ENCODE measurements at places on chromosomes 11 and 22.

DNA sequence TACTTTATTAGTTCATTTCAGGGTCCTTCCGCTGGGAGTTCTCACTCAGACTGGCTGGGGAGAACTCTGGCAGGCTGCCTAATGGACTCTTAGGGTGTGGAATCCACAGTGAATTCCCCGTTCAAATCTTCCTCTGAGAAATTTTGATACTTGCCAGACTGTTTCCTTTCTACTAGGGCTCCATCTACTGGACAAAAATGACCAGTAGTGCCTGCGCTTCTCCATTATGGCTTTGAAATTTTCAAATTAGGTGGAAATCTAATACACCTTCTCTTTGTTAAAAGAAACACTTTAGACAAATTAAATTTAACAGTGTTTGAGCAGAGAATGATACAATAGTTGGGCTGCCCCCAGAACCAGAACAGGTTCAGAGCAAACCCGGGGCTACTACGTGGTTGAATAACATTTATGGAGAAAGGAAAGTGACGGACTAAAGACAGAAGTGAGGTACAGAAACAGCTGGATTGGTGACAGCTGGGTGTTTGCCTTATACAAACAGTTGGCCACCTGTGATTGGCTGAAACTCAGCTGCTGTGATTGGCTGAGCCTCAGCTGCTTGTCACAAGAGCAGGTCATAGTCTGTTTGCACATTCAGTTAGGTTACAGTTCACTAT lies 52.9 kb upstream of the FDX1 start:
- peak; percentile 73 for DNase-seq

DNA sequence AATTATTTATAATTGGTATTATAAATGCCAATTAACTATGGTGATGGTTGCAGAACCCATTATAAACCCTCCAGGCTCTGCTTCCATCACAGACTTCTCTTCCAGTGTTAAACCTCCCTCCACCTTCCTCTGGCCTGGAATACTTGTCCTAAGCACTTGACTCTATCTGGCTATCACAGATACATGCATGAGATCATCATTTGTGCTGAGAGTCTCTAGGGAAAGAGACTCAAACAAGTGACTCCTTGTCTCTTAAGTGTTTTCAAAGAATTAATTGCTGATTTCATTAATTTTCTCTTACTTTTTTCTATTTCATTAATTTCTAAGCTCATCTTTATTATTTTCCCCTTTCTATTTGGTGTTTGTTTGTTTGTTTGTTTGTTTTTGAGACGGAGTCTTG lies 29.1 kb downstream of the RTL6 start:
- no peak for DNase-seq

- DNase-seq: no peak
Observed at GRCh38 chr11:113184498-113184897, 129.9 kb upstream of the TTC12 start.

DNA sequence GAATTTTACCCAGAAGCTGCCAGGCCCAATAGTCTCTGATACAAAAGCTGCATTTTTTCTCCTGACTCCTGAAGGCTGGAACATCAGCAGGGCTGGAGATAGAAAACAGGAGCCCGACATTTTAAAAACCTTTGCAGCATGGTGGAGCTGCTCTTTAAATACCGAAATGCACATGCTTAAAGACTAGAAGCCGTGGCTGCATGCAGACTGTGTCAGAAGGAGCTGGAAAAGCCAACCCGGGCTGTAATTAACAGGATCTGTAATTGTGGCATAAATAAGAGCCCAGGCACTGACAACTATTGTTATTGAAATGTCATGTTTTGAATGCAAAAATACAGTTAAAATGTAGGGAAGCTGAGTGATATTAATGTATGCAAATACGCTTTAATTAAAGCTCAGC lies 304.9 kb upstream of the PLET1 start:
- no peak for DNase-seq

DNA sequence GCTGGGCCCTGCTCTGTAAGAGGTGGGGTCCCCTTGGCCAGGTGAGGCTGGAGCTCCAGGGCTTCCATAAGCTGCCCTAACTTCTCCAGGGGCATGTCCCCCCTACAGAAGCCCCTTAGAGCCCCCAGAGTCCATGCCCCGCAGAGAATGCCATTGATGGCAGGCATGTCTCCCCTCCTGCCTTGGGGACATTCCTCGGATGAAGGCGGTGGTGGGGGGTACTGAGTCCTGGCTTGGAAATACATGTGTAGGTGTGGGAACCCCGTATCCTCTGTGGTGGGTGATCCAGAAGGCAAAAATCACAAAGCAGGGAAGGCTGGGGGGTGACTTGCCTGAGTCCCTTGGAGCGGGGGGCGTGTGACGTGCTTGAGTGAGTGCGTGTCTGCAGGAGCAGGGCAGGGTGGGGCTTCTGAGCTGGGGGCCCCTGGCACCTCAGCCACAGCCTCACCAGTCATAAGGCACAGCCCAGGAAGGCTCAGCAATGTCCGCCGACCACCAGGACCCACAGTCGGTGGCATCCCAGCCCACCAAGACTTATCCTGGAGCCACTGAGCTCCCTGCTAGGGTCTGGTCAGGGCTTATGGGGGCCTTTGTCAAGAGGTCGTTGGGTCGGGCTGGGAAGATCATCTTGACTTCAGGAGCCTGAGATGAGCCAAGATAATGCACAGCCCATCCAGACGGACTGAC lies 69.8 kb upstream of the KCNQ1OT1 start:
- DNase-seq: peak; percentile 24

GRCh38 chr11:35118906-35119305 lies 20.1 kb upstream of the CD44 start:
- peak; percentile 67 for DNase-seq

GRCh38 chr11:44817207-44817949 lies 90.6 kb downstream of the TSPAN18 start:
- DNase-seq: no peak

- peak; percentile 74 for DNase-seq
Observed at GRCh38 chr11:44979543-44980399, 29.1 kb upstream of the TP53I11 start.

GRCh38 chr11:76206327-76207081 lies at the start of gene WNT11:
TSS of gene WNT11 (minus strand) at chr11:76206502. CDS start at chr11:76206407, 95 bp downstream.
- DNase-seq: peak; percentile 87

DNA sequence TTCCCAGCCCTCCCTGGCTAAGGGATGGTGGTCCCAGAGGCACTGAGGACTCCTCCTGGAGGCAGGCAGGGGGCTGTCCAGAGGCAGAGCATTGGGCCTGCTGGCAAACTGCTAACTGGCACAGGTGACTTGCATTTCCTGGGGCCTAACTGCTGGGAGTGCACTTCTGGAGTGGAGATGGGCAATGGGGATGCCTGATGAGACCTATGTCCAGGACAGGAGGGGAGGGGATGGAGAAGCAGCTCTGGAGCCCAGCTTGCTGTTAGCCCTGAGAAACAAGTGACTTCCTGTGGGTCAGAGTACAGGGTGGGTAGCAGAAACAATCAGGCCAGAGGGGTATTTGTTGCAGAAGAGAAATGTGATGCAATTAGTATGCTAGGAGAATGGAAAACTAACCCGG lies 253.2 kb downstream of the ST3GAL4 start:
- DNase-seq: no peak

DNA sequence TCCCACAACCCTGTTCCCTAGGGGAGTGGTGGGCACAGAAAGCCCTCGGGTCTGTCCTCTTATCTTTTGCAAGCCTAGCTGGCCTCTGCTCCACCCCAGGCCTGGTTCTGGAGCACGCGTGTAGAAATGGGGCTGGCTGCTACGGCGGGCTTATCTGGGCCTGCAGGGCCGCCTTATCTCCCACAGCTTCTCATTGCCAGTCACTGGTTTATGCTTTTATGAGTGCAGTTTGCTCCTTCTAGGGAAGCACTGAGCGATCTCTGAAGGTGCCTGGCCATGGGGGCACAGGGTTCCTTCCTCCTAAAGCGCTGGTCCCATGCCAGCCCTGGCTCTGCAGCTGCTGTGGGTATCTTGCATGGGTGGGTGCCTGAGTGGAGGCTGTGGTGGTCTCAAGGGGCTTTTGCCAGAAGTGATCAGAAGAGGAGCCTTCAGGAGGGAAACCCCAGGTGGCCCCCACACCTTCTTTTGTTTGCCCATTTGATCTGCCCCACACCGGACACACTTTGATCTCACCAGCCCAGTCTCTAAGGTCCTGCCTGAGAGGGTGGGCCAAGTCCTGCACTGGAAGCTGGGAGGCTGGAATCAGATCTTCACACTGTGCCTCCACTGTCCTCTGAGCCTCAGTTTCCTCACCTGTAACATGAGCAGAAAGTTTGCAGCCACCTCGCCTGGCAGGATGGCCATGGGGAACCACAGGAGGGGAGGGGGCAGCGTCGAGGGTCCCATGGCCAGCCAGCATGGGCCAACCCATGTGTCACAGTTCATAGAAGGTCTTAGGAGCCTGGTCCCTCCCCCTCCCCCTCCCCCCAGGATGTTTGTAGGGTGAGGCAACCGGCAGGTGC lies 86.6 kb upstream of the FGF3 start:
- DNase-seq: peak; percentile 73

- no peak for DNase-seq
Observed at GRCh38 chr22:22449819-22450218, 58.7 kb downstream of the ZNF280B start.

DNA sequence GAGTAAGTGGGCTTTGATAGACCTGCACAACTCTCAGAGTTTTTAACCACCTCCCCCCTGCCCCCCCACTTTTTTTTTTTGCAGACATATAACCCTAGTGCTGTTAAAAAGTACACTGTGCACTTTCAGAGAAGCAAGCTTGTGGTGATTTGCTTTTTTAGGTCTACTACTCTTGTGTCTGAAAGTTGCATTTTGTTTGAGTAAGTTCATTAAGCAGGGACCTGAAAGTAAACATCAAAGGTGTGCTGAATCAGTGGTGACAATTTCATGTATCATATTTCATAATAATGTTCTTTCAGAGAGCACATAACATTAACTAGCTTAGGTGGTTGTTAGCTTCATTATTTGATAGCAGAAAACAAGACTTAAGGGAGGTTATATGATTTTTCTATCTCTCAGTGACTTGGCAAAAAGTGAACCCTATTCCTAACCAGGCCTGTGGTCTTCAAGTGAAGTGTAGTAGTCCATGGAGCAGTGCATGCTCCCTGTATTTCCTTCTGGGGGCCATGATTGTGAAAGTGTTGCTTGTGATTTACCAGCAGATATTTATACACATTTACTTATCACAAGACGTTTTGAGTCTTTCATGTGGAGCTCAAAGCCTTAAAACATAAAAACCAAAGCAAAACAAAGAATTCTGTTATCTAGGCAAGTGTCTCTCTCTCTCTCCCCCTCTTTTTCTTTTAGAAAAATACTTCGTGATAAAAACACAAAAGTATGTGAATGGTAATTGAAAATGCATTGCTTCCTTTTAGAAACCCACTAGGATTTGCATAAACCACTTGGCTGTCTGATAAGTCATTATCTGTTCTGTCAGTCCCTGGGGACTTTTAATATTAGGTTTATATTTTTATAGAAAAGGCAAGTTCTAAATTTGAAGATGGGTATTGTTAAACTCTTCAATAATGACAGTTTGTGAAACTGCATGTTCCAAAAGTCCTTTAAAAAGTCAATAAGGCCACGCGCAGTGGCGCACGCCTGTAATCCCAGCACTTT lies 7.5 kb upstream of the RAG2 start:
- DNase-seq: no peak

GRCh38 chr11:120805960-120806555 lies 217.8 kb upstream of the TBCEL start:
- DNase-seq: no peak

DNA sequence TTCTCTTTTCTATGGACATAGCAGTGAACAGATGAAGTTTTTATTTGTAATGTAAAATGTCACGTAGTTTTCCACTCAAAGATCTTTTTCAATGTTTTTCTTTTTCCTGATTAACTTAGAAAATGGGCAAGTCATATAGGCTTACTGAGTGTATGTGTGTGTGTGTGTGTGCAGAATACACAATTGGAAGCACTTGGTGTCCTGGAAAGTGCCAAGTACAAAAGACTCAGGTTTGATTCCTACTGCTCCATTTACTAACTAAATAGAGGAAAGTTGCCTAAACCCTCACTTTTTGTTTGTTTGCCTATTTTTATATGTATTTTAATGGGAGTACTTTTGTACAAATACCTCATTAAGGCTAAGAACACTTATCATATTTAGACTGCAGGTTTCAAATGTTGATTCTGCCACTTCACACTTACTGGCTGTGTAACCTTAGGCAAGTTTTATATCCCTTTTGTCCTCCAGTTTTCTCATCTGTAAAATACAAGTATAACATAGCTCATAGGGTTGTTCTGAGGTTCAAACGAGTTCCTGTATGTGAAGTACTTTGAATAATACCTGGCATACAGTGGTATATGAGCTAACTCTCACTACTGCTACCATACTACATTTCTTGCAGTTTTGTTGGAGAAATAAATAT lies 90.1 kb downstream of the TYR start:
- no peak for DNase-seq

DNA sequence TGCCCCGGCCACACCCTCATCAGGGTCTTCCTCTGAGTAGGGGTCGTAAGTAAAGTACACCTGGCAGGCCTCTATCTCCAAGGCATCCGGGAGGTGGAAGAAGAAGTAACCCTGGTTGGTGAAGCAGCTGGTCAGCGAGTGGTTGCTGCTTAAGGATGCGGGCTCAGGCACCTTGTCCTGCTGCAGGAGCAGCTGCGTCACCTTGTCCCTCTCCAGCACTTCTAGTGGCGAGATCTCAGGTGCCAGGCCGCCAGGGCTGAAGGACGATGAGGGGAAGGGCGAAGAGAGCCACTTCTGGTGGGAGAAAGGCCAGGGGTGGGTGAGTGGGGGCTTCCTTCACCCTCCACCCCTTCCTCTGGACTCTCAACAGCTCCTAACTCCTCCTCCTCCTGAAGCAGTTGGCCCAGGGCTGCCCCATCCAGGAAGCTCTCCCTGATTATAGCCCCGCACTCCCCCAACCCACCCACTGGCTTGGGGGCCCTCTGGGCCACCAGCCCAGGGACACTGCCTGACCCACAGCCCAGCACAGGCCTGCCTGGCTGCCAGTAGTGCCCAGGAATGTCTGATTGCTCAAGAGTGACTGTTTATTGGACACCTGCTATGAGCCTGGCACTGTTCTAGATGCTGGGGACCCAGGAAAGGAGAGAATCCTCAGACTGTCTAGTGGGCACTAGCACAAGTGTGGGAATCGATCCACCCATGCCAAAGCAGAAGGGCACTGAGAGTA lies 19.2 kb upstream of the TMPRSS6 start:
- DNase-seq: no peak

DNA sequence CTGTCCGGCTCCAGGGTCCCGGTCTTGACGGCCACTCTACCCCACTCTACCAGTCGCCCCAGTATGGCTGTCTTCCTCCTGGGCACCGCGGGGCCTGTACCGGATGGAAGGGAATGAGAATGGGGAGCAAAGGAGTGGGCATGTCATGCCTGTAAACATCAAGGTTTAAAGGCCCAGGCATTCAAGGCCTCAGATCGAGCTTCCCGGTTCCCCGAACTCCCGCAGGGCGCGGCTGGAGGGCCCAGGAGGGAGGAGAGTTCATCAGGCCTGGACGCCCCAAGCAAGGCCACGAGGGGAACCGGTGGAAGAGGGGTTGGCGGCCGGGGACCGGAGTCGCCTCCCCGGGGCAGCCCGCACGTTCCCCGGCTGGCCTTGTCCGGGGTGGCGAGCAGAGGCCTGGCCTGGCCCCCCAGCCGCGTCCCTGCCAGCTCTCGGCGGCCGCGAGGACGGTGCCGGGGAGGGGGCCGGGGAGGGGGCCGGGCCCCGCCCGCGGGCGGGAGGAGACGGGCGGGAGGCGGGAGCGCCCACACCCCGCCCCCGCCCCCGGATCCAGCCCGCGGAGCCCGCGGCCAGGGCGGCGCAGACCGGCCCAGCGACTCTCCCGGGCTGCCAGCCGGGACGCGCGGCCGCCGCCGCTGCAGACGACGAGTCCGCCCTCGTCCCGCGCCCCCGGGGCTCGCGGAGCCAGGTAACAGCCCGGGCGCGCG lies at the start of gene CDC42EP1:
Gene CDC42EP1 (plus strand): TSS at position 580 of the 707 bp plus-strand sequence. CDS start 5,870 bp downstream, outside the sequence.
- DNase-seq: peak; percentile 83
